ENCODE measurements at places on chromosomes 6 and 20.

- no peak for DNase-seq
Observed at GRCh38 chr6:163501026-163501425, 86.5 kb downstream of the QKI start.

DNA sequence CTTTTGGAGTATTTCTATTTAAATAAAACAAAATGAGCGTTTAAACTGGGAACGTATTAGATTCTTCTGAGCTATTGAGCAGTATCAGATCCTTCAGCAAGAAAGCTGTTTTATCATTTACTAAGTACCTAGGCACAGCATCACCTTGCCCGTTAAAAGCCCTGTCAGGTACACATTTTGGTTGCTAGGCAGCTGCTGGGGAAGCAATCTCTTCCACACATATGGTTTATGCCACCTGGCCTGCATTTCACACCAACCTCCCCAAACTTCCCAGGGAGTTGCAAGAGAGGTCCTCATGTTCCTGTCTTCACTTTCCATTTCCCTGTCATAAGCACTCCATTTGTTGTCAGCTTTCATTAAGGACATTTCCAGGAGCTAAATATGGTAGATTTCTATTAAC lies 400.1 kb downstream of the PLCB1 start:
- no peak for DNase-seq

- no peak for DNase-seq
Observed at GRCh38 chr6:33641144-33641543, 20.0 kb downstream of the ITPR3 start.

GRCh38 chr6:71289039-71289801 lies 609 bp downstream of the OGFRL1 start:
- peak; percentile 32 for DNase-seq

- DNase-seq, result no peak
Observed at GRCh38 chr6:4129446-4129845, 5.9 kb downstream of the ECI2 start.

DNA sequence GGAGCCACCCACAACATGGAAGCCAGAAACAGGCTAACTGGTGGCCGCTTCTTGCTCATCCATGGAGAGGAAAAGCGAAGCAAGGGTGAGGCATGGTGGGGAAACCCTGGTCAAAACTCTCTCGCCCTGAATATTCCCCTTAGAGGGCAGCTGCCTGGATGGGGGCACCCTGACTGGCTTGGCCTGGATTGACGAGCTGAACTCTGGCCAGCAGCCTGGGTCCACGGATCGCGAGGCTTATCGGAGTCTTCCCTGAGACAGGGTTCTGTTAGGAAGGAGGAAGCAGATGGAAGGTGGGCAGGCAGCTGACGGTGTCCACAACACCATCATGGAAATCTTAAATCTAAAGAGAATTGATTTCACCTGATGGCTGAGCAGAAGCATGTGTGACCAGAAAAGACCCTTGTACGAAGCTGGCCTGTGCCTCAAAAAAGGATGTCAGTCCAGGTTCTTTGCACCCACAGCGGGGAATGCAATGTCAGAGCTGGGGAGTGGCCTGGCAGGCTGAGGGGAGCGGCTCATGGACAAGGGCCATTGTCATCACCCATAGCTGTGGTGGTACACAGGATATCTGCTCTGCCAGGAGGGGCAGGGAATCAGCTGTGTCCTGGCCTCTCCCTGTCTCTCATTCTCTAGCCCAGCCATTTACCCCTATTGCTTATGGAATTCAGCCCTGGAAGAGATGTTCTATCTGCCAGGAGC lies 109.4 kb upstream of the SNX9 start:
- no peak for DNase-seq

GRCh38 chr6:168318579-168319278 lies 848 bp downstream of the DACT2 start:
- DNase-seq, result no peak

GRCh38 chr6:79466207-79466834 lies 70.9 kb downstream of the LCA5 start:
- no peak for DNase-seq

- DNase-seq, result no peak
Observed at GRCh38 chr6:157861814-157862213, 38.8 kb downstream of the SNX9 start.

- no peak for DNase-seq
Observed at GRCh38 chr6:134060491-134061106, 8.2 kb upstream of the SLC2A12 start.

DNA sequence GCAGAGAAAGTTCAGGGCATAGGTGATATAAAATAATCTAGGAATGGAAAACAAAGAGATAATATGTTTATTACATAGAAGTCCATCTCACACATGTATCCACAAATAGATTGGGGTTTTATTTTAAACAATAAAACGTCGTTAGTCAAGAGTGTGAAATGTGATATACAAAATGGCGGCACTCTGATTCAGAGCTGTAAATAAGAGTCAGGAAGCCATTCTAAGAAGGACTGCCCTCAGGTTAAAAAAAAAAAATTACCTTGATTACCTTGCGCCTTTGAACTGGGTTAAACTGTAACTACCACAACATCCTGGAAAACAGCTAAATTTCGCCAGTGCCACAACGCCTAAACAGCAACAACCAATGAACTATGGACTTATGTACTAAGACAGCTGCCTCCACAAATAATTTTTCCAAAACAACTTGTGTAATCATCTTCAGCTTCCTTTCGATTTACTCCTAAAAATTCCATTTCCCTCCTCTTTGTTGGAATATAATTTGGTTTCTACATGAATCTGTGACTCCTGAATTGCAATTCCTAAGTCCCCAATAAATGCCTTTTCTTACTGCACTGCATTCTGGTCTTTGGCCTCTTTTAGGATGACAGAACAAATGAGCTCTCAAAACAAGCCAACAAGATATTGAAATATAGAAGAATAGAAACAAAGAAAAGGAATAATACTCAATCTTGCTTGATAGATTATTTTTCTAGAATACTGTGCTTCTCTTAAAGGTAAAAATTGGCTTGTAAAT lies 1019.5 kb upstream of the MAP3K7 start:
- DNase-seq, result no peak

DNA sequence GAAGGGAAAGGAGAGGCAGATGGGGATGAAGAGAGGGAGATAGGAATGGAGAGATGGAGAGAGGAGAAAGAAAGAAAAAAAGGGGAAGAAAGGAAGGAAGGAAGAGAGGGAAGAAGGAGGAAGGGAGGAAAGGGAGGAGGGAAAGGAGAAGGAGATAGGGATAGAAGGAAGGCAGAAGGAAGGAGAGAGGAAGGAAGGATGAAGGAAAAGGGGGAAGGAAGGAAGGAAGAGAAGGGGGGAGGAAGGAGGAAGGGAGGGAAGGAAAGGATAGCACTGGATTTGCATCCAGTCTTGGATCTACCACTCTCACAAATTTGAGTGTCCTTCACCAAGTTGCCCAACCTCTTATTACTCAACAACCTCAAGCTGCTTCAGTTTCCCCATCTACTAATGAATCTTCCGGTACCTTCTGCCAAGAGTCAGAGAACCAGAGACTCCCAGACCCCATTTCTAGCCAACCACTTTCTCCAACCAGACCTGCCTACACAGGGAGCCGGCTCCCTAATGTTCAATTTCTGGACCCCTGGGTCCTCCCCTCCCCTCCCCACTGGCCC lies 79.7 kb upstream of the FOXP4 start:
- no peak for DNase-seq

DNA sequence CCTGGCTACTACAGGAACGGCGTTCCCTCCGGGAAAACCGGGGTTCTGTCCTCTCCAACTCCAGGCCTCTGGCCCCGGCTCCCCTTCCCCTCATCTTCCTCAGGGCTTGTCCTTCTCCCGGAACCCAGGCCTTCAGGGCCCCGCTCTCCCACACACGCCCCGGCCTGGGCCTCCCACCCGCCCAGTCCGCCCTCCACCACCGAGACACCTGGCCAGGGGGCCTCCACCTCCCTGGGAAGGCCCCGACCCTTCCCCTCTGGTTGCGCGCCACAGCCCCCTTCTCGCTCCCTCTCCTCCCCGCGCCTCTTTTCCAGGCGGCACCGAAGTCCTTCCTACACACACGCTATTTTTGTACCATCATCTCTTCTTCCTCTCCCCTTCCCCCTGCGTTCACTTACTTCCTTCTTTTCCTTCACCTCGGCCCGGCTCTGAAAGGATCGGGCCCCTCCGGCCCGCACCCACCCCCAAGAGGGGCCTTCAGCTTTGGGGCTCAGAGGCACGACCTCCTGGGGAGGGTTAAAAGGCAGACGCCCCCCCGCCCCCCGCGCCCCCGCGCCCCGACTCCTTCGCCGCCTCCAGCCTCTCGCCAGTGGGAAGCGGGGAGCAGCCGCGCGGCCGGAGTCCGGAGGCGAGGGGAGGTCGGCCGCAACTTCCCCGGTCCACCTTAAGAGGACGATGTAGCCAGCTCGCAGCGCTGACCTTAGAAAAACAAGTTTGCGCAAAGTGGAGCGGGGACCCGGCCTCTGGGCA lies 1.3 kb upstream of the SIRPA start:
- DNase-seq, result no peak

GRCh38 chr6:130717657-130718056 lies 109.5 kb upstream of the SMLR1 start:
- no peak for DNase-seq

GRCh38 chr6:47759364-47759763 lies 22.5 kb upstream of the OPN5 start:
- DNase-seq, result no peak

GRCh38 chr6:152124429-152125074 lies 317.1 kb downstream of the ESR1 start:
- DNase-seq, result no peak

- DNase-seq, result no peak
Observed at GRCh38 chr20:51579137-51579536, 36.6 kb upstream of the NFATC2 start.

- no peak for DNase-seq
Observed at GRCh38 chr6:16648003-16648402, 113.3 kb downstream of the ATXN1 start.

- DNase-seq, result no peak
Observed at GRCh38 chr20:17444091-17444490, 87.1 kb downstream of the BFSP1 start.

GRCh38 chr20:53343448-53343847 lies 250.2 kb downstream of the ZNF217 start:
- peak; percentile 0 for DNase-seq

- no peak for DNase-seq
Observed at GRCh38 chr6:88548891-88549505, 382.9 kb upstream of the CNR1 start.

DNA sequence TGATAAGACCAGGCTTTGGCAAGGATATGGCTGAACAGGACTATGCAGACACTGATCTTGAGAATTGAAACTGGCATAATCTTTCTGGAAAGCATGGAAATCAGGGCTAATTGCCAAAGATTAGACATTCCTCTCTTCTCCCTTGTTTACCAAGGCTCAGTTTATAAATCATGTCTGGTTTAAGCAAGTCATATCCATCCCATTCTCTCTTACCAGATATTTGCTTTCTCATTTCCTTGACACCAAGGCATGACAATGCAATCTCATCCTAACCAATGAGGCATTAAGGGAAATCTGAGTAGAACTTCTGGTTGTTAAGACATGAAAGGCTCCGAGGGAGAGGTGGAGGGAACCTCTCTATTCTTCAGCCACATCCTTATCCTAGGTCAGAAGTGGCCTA lies 110.3 kb upstream of the CEP85L start:
- no peak for DNase-seq

DNA sequence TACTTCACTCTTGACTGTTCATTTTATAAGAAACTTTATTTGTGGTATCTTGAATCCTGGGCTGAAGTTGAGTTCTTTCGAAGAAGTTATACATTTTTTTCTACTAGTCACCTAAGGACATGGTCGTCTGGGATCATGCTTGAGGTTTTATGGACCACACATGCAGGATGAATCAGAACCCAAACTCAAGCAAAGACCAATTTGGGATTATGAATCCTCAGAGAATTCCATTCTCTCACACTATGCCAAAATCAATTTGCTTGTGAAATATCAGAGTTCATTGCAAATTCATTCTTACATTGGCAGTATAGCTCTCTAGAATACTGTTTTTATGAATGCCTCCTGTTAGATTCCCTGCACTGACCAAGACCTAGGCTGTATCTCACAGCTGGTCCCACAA lies 114.3 kb upstream of the HDAC2 start:
- no peak for DNase-seq

GRCh38 chr20:57507477-57507876 lies 17.5 kb downstream of the CTCFL start:
- DNase-seq, result peak; percentile 15

DNA sequence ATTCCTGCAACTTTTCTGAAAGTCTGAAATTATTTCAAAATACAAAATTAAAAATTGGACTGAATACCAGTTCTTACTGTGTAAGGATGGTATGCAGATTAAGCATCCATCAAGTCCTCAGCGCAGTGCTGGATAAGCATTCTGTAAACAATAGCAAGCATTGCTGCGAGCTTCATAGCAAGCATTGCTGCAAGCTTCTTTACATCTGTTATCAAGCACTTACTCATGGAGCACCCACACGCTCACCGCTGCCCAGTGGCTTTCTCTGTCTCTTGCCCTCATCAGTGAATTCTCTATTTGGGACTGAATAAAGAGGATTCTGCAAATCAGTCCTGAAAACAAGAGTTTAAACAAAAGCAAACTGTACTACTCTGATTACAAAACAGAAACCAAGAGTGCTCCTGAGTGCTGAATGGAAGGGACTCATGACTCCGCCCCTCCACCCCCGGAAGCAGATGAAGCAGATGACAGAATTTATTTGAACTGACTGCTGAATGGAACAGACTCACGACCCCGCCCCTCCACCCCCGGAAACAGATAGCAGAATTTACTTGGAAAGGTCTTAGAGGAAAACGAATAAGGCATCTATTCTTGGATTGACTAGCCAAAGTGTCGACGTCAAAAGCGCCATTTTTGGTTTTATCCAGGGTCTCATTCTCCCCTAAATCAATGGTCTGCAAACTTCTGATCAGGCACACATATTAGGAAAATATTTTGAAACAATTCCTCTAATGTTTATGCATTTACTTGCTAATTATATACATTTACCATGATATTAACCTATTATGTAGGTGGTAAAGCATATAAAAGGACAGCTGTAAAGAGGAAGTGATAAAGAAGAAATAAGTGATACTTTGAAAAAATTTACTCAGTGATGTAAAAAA lies 22.1 kb upstream of the EYA2 start:
- DNase-seq, result no peak

GRCh38 chr6:52552278-52552643 lies 24.6 kb downstream of the TRAM2 start:
- DNase-seq, result peak; percentile 78

GRCh38 chr6:27280540-27281000 lies 31.5 kb downstream of the POM121L2 start:
- no peak for DNase-seq
